ENCODE measurements at places on chromosomes 3 and 15. TPM values are rescaled to one million over a fixed set of nuclear protein-coding genes. Genes with fewer than 3 reads are reported as not detected.

GRCh38 chr3:59609657-59610348, 560.0 kb upstream of the CFAP20DC start:
- DNase-seq, result no peak

- DNase-seq, result peak; percentile 7
Observed at GRCh38 chr15:61410662-61411061, 181.6 kb upstream of the RORA start.

DNA sequence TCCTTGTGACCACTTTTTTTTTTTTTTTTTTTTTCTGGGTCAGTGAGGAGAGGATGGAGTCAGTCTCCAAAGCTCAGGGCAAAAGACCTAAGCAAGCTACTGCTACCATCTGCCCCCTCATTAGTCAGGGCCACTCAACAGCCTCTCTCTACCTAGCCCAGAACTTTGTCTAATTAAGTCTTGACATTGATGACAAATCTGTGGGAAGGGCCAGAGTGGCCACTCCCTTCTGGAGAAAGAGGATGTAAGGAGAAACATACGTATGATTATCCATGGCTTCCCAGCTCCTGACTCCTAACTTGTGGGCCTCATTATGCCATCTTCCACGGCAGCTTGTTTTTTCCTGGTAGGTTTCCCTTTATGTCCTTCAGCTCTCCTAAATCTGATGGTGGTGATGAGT, 37.9 kb downstream of the NR1I2 start:
- peak; percentile 26 for DNase-seq

DNA sequence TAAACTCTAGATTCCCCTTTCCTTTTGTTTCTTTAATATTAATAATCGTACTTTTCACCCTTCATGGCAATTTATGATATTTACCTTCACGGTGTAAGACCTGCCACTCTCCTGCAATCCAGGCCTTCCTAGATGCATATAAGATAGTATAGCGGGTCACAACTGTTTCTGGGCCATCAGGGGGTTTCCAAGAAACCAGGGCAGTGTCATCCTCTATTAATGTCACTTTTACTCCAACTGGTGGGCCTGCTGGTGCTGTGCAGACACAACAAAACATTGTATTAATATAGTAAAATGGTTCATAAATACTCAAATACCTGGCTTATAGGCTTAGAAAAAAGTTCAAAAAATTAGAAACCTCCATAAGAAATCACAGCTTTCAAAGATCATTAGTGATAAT, 48.9 kb upstream of the PYGO1 start:
- no peak for DNase-seq

- peak; percentile 64 for DNase-seq
Observed at GRCh38 chr3:59212128-59212779, 162.4 kb upstream of the CFAP20DC start.

GRCh38 chr3:192313605-192314004, 413.7 kb downstream of the FGF12 start:
- DNase-seq, result no peak

DNA sequence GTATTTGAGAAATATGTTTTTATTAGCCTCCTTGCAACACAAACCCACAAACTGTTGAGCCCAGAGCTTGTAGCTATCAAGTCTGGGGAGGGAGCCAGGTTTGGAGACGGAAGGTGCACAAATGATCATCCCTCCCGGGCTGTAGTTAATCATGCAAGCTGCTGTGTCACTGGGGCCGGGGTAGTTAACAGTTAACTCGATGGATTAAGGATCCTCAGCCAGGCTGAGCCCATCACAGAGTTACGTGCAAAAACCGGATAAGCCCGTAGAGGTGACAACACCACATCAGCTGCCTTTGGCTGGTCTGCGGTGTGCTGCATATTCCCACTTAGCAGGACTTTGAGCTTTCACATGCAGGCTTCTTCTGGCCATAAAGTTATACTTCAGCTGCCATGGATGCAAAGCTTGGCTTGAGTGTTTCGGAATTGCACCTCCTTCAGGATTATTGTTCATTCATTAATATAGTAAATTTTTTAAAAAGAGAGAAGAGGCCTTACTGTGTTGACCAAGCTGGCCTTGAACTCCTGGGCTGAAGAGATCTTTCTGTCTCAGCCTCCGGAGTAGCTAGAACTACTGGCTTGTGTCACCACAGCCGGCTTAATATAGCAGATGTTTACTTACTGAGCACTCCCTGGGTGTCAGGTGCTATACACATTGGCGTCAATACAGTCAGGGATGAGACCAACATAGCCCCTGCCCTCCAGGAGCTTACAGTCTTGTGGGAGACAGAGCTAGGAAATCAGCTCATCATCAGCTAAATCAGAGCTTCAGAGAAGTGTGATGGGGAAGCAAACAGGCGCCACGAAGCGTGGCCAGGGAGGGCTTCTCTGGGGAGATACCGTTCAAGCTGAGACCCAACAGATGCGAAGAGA, 226.8 kb upstream of the BHLHE40 start:
- no peak for DNase-seq

GRCh38 chr3:59247402-59247841, 197.6 kb upstream of the CFAP20DC start:
- DNase-seq, result peak; percentile 82

DNA sequence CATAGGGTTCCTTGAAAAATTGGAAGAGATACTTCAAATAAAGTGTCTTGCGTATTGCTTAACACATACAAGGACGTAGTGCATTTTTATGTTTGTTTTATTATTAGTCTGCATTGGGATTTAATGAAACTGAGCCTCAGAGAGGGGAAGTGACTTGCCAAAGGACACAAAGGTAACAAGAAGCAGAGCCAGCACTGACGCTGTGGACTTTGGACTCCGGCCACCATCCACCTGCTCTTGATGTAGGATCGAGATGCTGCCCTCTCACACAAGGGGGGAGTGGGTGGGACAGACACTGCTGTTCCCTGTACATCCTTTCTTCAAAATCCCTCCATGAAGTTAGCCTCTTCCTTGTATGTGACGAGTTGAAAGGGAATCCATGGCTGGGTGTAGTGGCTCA, 435.4 kb upstream of the RGMA start:
- no peak for DNase-seq

GRCh38 chr3:111236836-111237713, 165.5 kb downstream of the NECTIN3 start:
- DNase-seq, result peak; percentile 82

DNA sequence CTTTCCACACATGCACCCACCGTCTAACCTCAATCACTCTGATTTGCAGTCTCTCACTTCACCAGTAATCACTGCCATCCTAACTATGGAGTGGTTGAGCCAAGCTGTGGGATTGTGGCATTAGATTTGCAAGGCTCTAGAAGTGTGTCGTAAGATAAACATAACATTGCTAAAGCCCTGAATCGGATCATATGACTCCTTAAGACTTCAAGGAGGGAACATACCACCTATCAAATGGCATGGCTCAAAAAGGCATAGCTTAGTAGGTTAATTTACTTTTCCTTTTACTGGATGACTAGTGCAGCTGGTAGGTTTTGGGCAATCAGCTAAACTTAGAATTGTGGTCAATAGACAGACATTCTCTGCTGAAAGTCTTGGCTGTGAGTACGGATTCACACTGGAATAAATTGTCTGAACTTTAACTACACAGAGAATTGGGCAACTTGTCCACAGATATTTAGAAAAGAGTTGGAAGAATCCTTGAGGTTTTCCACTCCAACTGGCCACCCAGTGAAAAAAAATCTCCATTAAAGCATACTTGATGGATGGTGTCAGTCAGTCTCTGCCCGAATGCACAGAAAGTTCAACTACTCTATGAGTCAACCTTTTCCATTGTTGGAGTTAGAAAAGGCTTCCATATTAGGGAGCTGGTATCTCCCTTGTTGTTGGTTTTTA, 476.7 kb upstream of the CBLB start:
- peak; percentile 94 for DNase-seq

- peak; percentile 80 for DNase-seq
Observed at GRCh38 chr15:74616366-74616939, 817 bp downstream of the CLK3 start.

DNA sequence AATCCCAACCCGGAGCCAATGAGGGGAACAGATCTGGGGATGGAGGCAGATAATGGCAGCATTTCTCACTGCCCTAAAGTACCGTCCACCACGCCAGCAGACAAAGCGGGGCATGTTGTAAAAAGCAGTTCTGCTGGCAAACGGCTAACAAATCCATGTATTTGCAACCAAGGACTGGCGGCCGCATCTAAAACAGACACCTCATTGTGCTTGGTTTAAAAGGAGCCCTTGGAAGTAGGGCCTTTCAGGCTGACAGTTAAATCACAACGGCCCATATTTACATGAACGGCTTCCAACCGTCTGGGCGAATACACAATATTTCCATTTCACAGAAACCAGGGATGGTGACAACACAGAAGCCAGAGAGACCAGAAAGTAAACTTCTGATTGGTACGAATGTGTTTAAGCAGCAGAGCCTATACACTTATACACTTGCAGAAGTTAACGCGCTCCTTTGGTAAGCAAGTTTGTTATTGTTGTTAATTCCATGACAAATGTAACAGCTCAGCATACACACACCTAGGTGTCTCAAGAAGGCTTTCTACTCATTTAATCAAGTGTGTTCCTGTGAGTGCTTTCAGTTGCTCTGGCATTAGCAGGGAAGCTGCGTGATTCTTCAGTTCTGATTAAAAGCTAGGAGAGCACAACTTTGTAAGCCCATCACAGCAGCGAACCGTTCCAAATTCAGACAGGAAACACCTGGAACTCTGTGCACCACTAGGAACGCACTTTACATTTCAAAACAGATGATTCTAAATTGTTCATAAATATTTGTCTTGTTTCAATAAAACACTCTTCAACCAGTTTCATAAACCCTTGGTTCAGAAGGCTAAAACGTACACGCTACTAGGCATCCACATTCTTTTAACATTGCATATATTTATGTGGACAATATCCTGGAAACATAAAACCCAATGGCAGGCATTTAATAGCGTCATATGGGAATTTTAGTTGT, 112.9 kb downstream of the PDZRN3 start:
- DNase-seq, result peak; percentile 29

DNA sequence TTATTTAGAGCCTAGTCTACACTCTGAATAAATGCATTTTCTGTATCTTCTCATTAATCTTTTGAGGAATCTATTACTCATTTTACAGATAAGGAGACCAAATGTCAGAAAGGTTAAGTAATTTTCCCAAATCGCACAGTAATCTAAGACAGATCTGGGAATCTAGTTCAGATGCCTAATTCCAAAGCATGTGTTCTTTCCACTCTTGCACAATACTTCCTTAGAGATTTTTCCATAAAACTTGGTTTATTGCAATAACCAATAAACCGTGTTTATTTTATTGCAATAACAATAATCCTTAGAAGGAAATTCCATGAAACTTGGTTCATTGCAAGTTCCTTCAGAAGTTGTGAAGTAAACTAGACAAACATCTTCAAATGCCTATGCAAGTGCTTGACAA, 17.4 kb upstream of the COL8A1 start:
- no peak for DNase-seq

GRCh38 chr3:155227141-155227540, 66.3 kb downstream of the STRIT1 start:
- no peak for DNase-seq

DNA sequence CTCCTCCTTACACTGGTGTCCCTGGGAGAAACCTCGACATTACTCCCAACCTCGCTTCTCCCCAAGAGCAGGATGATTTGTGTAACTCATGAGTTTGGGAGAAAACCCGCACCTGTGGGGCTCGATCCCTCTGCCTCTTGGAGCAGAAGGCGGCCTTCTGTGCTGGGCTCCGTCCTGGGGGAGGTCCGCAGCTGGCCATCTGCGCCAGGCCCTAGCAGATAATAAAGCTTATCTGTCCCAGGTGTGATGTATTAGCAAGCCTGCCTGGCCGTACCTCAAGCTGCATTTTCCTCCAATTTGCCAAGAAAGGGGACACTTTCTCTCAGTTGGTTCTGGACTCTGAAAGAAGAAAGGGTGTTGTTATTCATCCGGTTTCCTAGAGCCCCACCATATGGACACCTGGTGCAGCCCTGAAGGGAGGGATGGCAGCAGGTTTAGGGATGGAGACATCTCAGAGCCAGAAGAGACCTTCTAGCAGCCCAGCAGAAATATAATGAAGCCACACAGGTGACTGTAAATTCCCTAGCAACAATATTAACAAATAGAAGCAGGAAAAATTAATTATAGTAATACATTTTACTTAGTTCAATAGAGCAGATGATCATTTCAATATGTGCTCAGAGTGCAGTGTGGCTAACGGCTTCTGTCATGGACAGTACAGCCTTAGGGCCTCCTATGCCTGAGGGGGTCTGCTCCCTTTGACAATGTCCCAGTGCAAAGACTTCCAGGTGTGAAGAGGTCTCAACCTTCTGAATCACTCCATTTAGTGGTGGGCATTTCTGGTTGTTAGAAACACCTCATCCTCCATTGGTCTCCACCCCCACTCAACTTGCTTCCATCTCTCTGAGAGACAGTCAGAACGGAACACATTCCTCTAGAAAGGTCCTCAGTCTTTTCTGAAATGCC, 94.8 kb downstream of the CPN2 start:
- DNase-seq, result no peak

DNA sequence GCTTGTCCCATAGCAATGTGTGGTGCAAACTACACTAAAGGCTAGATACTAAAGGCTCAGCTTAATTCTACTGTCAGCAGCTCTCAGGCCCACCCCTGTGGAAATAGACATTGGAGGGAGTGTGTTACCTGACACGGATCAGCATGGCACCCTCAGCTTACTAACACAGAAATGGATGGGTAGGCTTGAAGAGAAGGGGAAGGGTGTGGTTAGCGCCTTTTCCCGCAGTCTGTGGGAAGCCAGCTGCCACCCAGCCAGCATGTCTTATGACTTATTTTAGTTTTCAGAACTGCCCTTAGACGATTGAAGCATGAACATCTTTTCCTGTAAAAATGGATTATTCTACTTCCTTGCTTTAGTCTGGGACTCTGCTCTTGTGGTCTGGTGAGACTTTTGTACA, 25.8 kb upstream of the ADPGK start:
- no peak for DNase-seq

GRCh38 chr3:160801386-160802118, 45.5 kb downstream of the PPM1L start:
- no peak for DNase-seq

- no peak for DNase-seq
Observed at GRCh38 chr15:76987896-76988860, 6.7 kb upstream of the PSTPIP1 start.

DNA sequence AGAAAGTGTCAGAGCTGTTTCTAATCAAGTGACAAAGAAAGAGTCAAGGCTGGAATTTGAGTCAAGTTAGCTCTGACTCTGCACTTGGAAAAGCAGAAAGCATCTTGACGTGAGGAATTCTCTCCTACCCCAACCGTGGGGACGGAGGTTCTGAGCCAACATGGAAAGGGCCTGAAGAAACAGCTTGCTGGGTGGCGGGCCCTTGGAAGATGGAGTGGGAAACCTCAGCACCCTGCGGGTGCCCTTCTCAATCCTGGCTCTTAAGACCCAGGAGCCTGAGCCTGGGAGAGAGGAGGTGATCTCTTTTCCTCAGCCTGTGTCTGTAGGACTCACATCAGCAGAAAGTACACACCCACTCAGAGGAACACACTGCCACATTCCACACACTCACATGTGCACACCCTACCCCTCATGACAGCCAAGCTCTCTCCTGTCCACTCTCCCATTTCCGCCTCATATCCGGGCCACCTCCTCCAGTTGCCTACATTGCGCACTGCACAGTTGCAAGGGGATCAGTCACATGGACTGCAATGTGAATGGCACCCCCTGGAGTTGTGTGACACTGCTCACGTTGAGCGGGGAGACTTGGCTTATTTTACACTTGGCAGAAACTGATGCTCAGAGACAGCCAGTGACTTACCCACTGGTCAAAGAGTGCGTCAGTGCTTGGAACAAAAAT, 101.5 kb upstream of the SLC6A6 start:
- no peak for DNase-seq

- no peak for DNase-seq
Observed at GRCh38 chr15:70299931-70300869, 202.5 kb upstream of the TLE3 start.

The ARHGEF3 gene
- 9.8 TPM for total RNA-seq

The MESP1 gene
- 2.5 TPM for total RNA-seq

The ABHD5 gene
- 22.6 TPM for total RNA-seq

The KY gene
- total RNA-seq, result not detected

The RNF13 gene
- 73.4 TPM for total RNA-seq
